HCEC 1CT (cell line): ENCODE measurements at places on chromosomes 7 and 10.
A peak's percentile ranks its signal among the peaks of the same experiment; 100 is the strongest.

DNA sequence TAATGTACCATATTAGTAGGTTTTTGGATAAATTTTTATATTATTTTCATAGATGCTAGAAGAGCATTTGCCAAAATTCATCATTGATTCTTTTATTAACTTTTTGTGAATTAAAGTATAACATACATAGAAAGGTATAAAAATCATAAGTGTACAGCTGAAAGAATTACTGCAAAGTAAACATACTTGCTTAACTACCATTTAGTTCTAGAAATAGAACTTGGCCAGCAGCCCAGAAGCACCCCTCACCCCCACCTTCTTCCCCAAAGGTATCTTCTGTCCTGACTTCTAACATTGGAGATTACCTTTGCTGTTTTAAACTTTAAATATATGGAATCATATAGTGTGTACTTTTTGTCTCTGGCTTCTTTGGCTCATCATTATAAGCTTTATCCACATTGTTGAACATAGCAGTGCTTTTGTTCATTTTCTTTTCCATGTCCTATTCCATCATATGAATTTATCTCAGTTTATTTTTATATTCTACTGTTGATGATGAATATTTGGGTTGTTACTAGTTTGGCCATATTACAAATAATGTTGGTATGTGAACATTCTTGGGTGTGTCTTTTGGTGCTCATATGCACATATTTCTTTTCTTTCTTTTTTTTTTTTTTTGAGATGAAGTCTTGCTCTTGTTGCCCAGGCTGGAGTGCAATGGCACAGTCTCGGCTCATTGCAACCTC lies 142.8 kb downstream of the ADK start:
- peak; percentile 94 for DNase-seq

- DNase-seq: no peak
Observed at GRCh38 chr7:134372858-134373257, 56.1 kb upstream of the SLC35B4 start.

- no peak for DNase-seq
Observed at GRCh38 chr10:70695241-70696030, 23.1 kb downstream of the ADAMTS14 start.

DNA sequence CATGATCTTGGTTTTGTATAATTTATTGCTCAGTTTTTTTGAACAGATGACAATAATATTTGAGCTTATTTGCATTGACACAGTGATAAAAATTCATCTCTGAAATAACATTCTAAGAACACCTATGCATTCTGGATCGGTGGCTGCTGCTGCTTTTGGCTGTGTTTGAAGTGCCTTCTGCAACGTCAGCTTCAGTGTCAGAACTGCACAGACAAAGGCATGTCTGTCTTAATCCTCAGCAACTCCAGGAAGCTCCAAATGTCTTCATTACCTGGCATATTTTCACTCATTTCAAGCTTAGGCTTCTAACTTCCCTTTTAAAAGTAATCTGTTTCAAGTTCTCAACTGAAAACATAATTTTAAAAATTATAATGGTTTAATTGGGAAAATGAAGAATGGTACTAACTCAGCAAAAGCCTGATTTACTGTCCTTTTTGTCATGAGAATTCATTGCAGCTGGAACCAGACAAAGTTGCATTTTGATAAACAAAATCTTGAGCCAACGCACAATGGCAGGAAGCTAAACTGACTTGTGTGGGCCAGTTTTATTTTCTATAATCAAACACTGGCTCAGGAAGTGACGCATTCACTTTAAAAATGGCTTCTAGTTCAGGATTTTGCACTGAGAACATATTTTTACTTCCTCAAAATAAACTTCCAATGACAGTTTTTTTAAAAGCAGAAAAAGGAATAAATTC lies 38.7 kb downstream of the NPS start:
- DNase-seq: no peak

DNA sequence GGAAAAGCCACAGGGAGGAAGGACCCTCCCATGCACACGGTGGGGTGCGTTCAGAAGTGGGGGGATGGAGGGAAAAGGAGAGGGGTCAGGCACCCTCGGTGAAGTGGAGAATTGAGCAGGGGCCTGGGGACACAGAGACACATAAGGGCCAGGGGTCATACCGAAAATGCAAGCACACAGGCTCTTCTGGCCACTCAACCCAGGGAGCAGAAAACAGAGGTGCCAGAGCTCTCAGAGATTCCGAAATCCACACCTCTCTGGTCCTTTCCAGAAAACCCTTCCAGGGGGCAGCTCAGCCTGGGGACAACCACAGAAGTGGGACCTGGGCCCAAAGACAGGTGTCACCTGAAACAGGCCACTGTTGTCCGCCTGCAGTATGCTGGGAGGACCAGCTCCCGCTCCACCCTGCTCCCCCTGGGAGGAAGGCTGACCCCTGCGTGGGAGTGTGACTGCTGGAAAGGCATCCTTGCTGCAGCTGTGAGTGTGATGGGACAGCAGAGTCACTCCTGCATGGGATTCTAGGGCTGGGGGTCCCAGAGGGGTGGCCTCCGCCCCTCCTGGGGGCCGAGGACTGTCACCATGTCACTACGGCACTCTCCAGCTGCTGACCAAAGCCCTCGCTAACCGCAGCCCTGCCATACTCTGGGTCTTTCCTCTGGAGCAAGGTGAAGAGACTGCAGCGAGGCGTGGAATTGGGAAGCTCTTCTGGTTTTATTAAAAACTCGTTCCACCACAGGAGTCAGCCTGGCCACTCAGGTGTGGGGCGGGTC lies 63.1 kb downstream of the TMEM209 start:
- DNase-seq: no peak

- no peak for DNase-seq
Observed at GRCh38 chr7:159115601-159116501, 28.8 kb downstream of the VIPR2 start.

DNA sequence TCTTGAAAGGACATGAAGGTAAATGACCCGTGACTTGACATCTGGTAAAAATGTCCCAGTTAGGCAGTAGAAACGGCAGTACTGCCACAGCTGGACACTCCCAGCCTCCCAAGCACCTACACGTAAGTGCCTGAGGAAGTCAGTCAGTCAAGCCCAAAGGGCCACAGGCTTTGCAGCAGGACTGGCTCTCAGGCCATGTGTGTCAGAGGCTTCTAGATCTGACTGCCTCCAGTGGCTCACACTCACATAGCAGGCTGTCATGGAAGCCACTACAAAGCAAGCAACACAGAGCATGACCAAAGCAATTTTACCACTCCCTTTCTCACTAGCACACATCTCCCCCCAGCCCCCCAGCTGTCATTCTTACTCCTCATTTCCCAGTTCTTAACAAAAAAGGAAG lies 17.8 kb upstream of the CCNJ start:
- no peak for DNase-seq

GRCh38 chr7:1025743-1026581 lies 18.4 kb upstream of the GPR146 start:
- no peak for DNase-seq

DNA sequence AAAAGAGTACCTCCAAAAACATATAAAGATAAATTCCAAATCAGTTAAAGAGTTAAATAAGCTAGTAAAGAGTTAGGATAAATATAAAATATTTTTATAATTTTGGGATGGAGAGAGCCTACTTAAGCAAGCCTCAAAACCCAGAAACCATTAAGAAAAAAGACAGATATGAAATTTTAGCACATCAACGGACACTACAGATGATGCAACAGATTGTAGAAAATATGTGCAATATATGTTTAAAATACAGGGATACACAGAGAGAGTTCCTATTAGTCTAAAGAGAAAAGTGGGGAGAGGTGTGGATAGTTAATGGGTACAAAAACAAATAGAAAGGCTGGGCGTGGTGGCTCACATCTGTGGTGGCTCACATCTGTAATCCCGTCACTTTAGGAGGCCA lies 23.6 kb upstream of the USP54 start:
- no peak for DNase-seq

DNA sequence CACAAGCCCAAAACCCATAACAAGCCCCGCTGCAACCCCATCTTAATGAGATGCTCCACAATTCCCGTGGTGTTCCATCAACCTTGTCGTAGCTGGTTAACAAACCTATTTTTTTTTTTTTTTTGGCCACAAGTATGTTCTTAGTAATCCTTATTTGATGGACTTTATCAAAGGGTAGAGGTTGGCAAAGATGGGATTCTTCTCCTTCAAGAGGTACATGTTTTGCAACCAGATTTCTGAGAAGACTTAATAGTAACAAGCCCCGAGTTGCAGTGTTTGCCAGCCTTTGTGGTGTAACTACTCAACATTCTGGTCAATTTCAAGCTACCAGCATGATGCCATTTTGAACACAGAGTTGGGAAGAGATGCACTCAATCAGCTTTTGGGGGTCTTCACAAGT lies 181.7 kb downstream of the NRP1 start:
- DNase-seq: no peak

DNA sequence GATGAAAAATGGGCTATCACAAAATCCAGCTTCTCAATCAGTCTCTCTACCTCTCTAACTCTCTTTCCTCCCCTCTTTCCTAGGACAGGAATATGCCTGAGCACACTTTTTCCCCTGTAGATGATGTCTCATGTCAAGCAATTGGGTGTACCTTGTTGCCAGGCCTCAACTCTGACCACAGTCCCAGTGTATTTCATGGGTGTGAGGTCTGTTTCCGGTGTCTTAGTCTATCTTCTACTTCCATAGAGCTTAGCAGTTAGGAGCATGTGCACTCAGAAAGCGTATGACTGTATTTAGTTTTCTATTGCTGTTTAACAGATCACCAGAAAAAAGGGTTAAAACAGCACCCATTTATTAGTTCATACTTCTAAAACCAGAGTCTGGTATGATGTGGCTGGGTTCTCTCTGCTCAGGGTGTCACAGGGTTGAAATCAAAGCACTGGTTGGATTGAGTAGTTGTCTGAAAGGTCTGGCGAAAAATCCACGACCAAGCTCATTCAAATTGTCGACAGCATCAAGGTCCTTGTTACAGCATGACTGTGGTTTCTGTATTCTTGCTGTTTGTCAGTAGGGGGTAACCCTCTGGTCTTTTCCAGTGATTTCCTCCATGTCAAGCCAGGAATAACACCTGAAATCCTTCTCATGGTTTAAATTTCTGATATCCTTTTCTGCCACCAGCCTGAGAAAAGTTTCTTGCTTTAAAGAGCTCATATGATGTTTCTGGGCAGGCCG lies 130.0 kb downstream of the THSD7A start:
- DNase-seq: no peak

- DNase-seq: no peak
Observed at GRCh38 chr7:117871778-117872538, 1.3 kb downstream of the CTTNBP2 start.

GRCh38 chr10:98267894-98268693 lies at the start of gene LOXL4:
Gene LOXL4 (minus strand): TSS chr10:98268194. CDS start chr10:98263019, 5,175 bp downstream.
- DNase-seq: peak; percentile 20

DNA sequence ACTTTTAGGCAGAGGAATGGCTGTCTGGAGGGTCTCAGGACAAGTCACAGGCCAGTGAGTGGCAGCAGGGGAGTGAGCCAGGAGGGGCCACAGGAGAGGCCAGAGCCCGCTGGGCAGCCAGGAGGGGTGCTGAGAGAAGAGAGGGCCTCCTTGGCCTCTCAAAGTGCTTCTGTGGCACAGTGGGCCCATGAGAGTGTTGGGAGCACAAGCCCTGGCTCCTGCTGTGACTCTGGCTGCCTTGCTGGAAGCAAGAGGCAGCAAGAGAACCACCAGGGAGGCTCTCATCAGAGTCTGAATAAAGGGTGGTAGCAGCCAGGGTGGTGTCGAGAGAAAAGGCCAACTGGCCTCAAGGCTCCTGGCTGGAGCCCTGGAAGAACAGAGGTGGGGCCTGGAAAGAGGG lies 91.1 kb downstream of the VOPP1 start:
- no peak for DNase-seq

DNA sequence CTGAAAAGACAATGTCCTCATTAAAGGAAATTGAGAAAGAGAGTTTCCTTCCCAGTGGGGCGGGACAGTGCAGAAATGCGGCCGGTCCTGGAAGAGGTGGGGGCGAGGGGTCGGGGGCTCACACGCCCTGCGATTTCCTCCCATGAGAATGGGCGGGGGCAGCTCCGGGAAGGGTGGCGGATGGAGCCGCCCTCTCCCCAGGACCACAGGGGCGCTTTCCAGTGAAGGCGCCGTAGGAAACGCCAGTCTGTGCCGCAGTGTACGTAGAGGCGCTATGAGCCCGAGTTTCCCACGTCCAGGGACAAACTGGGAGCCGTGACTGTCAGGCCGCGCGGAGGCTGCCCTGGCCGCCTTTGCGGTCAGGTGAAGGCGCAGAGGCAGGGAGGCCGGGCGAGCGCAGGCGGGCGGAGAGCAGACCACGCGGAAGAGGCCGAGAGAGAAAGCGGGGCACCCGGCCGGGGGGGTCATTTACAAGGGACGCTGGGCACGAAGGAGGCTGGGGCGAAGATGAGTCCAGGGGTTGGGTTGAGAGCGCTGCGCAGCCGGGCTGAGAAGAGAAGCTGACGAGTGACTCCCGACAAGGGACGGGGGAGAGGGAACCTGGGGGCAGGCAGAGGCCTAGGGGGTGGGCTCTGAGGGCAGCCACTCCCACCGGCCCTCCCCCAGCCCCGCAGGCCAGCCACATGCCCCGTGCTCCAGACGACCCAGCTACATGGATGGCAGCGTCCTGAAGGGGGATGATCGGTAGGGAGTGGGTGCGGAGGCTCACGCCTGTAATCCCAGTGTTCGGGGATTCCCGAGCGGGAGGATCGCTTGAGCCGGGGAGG lies 45.0 kb downstream of the ALOX5 start:
- DNase-seq: no peak

- no peak for DNase-seq
Observed at GRCh38 chr10:80322711-80323110, 33.3 kb upstream of the MAT1A start.

DNA sequence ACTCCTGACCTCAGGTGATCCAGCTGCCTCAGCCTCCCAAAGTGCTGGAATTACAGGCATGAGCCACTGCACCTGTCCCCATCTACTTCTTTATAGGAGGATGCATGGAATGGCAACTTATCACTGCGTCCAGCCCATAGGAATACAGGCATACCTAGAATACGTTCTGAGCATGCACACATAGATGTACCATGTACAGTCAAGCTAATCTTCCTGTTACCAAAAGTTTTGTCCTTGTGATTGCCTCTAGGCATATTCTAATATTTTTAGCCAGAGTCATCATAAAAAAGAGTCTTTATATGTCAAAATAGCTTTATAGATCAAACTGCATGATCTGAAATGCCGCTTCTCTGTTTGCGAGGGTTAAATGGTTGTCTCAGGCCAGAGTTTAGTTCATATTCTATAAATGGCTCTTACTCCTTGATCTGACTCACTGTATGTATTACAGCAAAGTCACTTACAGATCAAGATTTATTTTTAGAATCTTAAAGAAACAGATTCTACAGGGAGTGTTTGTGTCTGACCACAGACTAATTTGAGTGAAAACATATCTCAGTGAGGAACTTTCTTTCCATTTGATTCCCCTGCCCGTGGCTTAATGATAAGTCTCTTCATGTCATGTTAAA lies 210.9 kb downstream of the CREB5 start:
- peak; percentile 85 for DNase-seq
